ENCODE measurements at places on chromosomes 1 and 21. TPM values are rescaled to one million over a fixed set of nuclear protein-coding genes. Genes with fewer than 3 reads are reported as not detected.

DNA sequence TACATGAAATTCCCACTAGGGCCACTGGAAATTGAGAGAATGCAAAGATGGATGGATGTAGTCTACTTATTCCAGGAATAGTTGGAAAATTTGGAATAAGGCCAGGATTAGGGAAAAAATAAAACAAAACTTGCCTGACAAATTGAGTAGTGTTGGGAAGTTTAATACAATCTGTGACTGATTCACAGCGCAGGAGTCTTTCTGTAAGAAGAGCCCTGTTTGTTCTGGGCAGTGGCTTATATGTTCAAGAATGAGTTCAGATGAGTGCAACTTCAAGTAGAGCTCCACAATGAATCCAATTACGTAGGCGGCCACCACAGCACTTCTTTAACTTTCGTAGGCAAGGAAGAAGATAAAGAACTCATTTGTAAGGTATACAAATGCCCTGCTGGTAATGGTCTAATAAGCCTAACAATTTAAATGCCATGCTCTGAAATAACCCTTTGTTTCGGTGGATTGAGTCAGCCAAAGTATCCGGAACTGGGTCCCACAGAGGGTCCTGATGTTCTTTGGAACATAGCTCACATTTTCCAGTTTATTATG is 47.1 kb upstream of the KCNE1 start:
- no peak for DNase-seq

TBX19 gene
- total RNA-seq = 2.6 TPM

DNA sequence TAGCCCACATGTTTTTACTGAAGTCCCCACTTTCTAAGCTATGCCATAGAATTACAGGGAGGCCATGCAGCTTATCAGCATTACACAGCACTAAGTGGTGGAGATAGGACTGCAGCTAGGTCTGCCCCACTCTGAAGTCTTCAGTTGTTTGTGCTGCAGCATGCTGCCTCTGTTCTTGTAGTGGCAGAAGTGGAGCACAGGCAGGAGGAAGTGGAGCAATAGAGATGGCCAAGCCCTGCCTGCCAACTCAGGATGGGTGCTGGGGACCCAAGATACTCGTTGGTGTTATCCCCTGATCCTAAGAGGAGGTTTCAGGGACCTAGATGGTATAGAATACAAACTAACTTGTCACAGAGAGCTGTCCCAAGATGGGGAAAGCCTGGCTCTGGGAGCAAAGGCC is 12.9 kb downstream of the MRPL37 start:
- DNase-seq = no peak

ZBTB7B gene
- total RNA-seq = 105 TPM

BEST4 gene
- total RNA-seq = 0.69 TPM

GRCh38 chr1:44420535-44420934 is 15.5 kb downstream of the RNF220 start:
- DNase-seq = no peak

- DNase-seq = no peak
Measured at GRCh38 chr1:87795615-87796337, 467.1 kb downstream of the LMO4 start.

CDA gene
- total RNA-seq = not detected

- DNase-seq = peak; percentile 25
Measured at GRCh38 chr21:38669186-38669585, 136.5 kb upstream of the ETS2 start.

GRCh38 chr1:25760871-25761270 is 39.1 kb upstream of the SELENON start:
- no peak for DNase-seq

LGR6 gene
- total RNA-seq = 0.14 TPM

DNA sequence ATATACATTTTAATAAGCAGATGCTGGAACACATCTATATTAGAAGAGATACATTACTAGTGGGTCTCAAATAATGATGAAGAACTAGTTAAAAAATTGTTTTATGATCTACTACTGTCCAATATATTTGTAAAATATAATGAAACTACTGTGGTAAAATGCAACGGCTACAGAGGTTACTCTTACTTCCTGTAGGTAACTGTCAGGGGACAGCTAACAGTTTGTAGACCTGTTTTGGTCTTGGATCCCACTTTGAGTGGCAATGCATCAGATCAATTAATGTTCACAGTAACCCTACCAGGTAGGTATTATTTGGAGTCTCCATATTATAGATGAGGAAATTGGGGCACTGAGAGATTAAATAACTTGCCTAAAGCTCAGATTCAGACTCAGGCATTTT is 26.7 kb upstream of the MYSM1 start:
- no peak for DNase-seq

GRCh38 chr1:79588719-79589118 is 582.2 kb upstream of the ADGRL4 start:
- no peak for DNase-seq

DNA sequence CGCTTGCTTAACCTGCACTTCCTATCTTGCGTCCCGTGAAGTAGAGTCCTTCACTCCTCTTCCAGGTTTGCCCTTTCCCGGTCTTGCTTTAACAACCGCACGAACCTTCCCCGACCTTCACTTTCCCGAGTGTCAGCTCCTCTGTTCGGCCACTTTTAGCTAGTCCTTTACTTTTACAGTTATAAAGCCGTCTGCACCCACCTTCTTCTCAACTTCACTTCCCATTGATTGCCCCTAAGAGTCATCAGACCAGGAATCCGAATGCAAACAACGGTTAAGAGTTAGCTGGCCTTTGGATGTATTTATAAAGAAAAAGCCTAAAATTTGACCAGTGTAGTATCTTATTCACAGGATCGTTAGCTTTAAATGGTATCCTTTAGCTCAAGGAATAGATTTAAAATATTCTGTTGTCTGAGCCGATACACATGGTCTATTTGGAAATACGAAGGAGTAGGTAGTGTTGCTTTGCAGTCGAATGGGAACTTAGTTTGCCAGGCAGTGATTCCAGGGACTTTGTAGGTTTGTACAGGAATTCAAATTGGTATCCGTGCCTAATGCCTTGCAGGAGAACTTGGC is 1.4 kb downstream of the PPP2R5A start:
- DNase-seq = no peak

ATP1A4 gene
- not detected for total RNA-seq

GRCh38 chr1:214379236-214379970 is 98.4 kb downstream of the SMYD2 start:
- DNase-seq = no peak

- no peak for DNase-seq
Measured at GRCh38 chr1:22238356-22239224, 95.7 kb upstream of the WNT4 start.

DNA sequence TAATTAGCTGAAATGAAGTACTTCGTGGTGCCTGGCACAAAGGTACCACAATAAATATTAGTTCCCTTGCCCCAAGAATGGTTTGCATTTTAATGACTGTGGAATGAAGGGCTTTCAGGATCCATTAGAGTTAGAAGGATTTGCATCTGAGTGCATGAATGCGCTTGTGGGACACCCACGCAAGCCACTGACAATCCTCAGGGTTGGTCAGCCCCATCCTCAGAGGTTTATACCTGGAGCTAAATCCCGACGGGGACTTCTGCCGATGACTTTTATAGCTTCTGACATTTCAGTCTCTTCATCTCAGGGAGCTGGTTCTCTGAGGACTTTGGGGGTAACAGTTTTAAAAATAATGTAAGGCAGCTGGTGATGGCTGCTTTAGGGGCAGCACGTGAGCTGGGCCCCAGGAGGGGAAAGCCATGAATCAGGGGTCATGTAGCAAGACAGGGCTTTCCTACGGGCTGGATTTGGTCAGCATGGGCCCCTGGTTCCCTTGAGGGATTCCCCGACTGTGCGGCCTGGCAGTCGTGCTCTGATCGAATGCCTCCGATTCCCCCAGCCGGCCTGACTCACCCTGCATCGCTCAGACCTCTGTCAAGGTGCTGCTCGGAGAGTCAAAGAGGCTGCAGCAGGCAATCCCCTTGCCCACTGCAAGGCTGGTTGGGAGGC is 20.8 kb upstream of the IL10 start:
- peak; percentile 48 for DNase-seq

KLF17 gene
- total RNA-seq = not detected

ETV3L gene
- not detected for total RNA-seq

DNA sequence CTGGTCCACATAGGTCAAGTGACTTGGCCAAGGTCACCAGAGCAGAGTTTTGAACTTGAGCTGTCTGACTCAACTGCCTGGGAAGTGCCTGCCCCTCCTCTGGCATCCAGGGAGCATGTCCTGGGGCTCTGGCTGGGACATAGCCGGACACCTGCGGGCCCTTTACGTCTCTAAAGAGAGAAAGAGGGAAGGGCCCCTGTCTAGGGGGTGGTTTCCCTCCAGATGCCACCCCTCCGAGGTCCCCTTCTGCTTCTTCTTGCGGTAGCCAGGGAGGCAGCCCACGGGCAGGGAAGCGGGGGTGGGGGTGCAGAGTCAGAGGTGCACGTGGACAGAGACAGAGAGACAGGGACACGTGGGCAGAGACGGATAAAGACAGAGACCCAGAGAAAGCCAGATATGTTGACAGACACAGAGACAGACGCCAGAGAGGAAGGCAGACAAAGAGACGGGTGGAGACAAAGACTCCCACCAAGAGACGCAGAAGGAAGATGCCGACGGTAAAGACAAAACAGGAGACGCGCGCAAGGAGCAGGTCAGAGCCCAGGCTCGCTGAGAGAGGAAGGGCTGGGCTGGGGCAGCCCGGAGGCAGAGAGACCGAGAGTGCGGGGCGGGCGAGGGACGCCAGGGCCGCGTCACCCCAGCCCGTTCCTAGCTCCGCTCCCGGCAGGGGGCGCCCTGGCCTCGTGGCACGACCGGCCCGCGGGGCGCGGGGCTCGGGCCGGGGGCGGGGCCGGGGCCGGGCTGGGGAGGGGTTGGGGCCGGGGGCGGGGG is 458 bp upstream of the ALPL start:
- peak; percentile 86 for DNase-seq

A3GALT2 gene
- total RNA-seq = not detected

- no peak for DNase-seq
Measured at GRCh38 chr1:13830616-13831280, 130.8 kb downstream of the PRDM2 start.

DNA sequence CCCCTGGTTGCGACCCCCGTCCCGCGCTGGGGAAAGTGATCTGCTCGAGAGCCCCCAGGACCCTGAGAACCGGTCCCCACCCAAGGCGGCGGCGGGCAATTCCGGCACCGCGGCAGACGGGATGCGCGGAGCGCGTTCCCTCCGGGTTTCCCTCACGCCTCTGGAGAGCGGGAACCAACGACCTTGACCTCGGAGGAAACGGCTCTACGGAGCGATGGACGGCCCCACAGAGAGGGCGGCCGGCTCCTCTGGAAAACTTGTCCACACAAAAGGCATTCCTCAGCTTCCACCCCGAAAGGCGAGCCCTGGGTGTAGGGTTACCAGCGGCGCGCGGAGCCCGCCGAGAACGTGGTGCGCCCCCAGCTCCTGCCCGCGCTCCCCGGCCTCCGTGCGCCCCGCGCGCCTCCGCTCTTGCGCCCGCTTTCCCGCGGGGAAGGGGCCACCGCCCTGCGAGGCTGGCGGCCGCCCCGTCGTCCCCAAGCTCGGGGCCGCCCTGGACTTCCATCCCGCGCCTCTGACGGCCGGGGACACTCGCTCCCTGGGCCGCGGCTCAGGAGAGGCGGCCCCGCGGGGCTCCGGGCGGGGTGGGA is 391 bp upstream of the KIAA1614 start:
- no peak for DNase-seq

DNA sequence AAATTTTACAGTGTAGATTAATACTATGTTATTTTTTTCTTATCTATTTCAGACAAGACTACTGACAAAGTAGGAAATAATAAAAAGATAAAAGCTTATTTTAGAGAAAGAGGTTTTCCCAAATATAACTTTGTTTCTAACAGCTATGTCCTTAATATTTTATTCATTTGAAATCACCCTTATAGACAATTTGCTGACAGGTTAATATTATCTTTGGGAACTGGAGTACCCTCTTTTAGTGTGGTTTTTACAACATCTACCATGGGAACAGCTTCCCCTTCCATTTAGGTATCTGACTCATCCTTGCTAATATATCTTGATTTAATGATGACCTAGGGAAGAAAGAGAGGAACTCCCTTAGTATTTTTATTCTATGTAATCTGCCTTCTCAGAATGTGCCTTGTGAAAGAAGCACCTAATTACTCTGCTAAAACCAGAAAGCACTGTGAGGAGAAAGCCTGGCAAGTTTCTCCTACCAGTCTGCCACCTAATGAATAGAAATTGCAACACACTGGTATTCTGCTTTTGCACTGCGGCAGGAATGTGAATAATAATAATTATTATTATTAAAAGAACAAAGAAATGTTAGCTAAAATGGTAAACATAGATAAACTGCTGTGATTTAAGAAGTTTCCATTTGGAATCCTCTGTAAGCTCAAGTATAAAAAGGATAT is 192.8 kb downstream of the PDE4B start:
- no peak for DNase-seq

GRCh38 chr1:151530461-151530860 is 9.6 kb upstream of the TUFT1 start:
- DNase-seq = no peak

- no peak for DNase-seq
Measured at GRCh38 chr1:158101455-158101854, 79.2 kb upstream of the CD1D start.

RAB7B gene
- total RNA-seq = not detected

DNA sequence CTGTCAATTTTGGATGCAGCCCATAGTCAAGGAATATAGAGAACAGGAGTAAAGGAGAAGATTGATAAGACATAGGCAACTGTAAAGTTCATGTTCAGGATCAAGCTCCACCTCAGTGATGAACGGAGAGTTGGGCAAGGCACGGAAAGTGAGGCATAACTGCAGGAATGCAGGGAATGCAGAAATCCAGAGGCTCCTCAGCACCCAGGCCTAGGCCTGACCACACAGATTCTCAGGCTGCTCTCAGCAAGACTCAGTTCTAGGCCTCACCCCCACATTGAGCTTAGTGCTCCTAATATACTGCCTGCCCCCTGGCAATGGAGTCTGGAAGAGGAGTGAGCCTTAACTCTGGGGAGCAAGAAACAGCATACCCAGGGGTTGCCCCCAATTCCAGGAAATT is 36.3 kb upstream of the S1PR1 start:
- no peak for DNase-seq

DNA sequence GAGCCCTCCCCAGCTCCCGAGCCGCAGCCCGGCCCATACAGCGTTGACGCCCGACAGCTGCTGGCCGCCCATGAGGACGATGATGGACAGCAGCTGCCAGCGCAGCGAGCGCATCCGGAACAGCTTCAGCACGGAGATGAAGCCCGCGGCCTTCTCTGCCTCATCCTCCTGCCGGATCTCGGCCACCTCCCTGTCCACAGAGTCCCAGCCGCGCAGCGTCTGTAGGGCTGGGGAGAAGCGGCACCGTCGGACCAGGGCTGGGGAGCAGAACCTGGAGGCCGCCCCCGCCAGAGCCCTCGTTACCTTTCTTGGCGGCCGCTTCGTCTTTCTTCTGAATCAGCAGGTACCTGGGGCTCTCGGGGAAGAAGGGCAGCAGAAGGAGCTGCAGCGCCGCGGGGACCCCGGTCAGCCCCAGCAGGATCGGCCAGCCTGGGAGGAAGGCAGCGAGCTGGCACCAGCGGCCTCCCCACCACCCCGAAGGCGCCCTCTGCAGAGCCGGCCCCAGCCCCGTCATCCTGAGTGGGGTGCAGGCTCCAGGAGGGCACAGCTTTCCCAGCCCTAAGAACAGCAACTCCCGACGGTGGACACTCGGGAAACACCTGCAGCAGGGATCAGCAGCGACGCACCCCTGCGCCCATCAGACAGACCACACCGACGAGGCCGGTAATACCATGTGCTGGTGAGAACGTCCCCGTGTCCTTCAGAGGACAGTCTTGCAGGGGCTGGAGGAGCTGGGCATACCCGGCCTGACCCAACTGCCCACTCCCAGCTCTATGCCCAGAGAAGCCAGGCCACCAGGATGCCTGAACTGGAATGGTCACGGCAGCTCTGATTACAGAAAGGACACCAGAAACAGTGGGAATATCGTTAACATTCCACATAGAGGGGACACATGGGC is 13.8 kb upstream of the SLC2A7 start:
- DNase-seq = no peak
